Stimulated activated CD4-positive, alpha-beta T cell treated with anti-CD3 and anti-CD28 coated beads, Interleukin-1b, Interleukin-23, amount 100 ng/mL, for 1 hour (primary cell): ENCODE measurements at places on chromosomes 12 and 14.

GRCh38 chr14:101442451-101442850, 118.8 kb upstream of the DIO3 start:
- DNase-seq, result no peak

GRCh38 chr12:48296586-48297282, 54.0 kb downstream of the ZNF641 start:
- no peak for DNase-seq

DNA sequence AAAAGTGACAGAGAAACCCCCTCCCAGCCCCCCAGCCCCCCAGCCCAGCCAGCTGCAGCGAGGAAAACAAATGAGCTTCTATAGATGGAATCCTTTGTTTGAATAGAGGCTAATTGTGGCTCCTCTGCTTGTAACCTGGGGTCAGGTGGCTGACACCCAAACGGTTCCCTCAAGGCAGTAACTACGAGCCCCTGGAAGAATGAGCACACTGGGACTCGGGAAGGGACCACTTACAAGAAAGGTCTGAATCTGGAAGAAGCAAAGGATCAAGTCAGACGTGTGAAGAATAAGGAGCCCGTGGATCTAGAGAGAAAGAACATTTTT, 108.7 kb upstream of the FUT8 start:
- no peak for DNase-seq

DNA sequence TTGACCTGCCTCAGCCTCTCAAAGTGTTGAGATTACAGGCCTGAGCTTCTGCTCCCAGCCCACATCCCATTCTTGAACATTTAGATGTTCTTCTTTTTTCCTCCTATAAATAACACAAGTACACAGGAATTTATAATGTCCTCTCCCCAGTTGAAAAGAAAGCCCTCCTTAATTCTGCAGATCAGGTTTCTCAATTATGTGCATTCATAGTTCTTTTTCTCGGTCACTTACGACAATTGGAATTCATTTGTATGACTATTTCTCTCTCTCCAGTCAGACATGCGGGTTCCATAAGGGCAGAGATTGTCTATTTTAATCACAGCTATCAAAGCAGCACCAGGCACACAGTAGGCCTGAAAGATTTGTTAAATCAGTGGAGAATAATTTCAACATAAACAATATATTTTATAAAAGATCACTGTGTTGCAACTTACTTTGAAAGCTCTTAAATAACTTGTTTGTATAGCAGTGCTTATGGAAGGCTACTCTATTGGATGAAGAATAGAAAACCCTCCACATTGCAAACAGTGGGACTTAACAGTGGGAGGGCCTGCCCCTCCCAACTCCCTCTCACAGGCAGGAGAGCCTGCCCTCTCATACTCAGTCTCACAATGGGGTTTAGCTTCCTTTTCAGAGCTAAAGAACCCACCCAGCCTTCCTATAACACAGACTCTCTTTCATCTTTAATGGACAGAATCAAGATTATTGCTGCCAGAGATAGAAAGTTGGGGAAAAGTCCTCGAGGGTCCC, 84.1 kb upstream of the TRAF3 start:
- no peak for DNase-seq

- DNase-seq, result no peak
These were observed 36.0 kb upstream of the SNX6 start for GRCh38 chr14:34665785-34666435.

- DNase-seq, result no peak
These were observed 21.9 kb downstream of the CLEC9A start for GRCh38 chr12:10052193-10052913.

GRCh38 chr12:91098941-91099340, 12.4 kb downstream of the LUM start:
- no peak for DNase-seq

DNA sequence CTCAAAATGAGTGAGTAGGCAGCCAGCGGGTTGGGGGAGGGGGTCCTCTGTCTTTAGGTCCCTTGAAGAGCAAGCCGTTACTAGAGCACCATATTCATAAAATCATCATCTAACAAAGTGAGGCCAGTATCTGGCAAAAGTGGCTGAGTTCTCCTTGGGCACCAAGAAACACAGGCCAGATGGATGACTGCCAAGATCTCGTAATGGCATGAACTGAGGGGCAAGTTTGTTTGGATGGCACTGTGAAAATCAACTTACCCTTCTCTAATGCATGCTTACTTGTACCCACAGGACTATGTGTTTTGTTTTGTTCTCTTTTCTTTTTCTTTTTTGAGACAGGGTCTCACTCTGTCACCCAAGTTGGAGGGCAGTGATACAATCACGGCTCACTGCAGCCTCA, 41.6 kb downstream of the GNPTAB start:
- no peak for DNase-seq

- DNase-seq, result no peak
These were observed 87.4 kb downstream of the LRIG3 start for GRCh38 chr12:58832920-58833319.

DNA sequence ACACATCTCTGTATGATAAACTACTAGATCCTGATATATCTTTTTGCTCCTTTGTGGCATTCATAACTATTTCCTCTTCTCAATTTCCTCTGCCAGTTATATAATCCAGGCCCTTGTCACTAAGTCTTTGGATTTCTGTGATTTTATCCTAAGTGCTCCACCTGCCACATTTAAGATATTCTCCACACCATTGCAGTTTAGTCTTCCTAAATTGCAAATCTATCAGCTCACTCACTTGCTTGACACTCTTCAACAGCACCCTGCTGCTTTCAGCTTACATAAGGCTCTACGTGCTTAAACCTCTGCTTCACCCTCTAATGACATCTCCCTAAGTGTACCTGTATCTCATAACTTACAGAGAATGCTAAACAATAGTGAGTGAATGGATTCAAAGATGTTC, 1032.2 kb upstream of the SEL1L start:
- DNase-seq, result no peak

DNA sequence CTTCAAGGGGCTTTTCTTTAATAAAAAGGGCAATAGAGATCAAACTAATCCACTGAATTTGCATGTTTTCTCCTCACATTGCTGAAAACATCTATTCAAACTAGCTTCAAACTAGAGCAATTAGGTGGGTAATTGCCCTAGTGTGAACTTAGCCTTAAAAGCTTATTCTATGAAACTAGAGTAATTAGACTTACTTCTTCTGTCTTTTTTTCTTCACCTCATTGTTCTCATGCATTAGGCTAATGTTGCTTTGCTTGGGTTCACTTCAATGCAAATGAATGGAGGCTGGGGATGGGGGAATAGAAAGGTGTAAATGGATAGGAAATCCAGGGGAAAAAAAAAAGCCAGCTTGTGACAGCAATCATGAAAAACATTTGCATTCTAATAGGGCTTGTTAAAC, 414.8 kb upstream of the LMO3 start:
- no peak for DNase-seq

DNA sequence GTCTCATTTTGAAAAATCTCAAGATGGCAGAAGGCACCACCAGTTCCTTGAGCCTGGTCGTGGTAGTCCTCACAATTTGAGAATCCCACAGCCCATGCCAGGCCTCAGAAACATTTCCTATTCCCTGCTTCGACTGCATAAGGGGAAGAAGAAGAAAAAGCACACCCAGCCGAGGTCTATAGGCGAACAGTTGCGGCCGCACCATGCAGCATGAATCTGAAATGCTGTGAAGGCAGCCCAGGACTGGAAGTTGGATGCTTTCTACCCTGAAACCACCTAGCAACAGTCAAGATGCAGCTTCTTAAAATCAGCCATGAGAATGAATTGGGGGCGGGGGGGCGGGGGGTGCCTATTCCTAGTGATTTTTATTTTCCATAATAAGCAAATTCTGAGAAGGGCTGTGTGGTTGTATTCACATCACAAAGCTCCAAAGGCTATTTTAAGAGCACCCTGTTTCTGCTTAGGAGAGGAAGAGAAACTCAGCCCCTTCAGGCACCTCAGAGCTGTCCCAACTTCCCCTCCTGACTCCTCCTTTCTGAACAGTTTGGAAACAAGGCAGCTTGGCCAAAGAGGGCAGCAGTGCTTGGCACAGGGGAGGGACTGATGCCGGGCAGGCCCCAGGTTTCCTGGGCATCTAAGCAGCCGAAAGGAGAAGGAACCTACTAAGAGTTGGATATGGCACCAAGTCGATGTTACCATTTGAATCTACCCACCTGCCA, 172.5 kb upstream of the FOXN3 start:
- DNase-seq, result no peak

DNA sequence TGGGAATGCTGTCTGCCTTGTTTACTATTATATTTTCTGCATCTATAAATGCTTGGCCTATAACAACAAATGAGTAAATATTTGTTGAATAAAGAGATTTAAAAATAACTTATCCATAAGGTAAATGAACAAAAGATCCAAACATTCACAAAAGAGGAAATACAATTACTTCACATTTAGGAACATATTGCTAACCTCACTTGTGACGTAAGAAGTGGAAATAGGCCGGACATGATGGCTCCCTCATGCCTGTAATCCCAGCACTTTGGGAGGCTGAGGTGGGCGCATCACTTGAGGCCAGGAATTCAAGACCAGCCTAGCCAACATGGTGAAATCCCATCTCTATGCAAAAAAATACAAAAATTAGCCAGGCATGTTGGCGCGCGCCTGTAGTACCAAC, 25.7 kb upstream of the CKAP4 start:
- no peak for DNase-seq

GRCh38 chr12:98983647-98984046, 338.6 kb downstream of the APAF1 start:
- DNase-seq, result no peak

GRCh38 chr12:45122768-45123380, 72.0 kb upstream of the DBX2 start:
- no peak for DNase-seq

DNA sequence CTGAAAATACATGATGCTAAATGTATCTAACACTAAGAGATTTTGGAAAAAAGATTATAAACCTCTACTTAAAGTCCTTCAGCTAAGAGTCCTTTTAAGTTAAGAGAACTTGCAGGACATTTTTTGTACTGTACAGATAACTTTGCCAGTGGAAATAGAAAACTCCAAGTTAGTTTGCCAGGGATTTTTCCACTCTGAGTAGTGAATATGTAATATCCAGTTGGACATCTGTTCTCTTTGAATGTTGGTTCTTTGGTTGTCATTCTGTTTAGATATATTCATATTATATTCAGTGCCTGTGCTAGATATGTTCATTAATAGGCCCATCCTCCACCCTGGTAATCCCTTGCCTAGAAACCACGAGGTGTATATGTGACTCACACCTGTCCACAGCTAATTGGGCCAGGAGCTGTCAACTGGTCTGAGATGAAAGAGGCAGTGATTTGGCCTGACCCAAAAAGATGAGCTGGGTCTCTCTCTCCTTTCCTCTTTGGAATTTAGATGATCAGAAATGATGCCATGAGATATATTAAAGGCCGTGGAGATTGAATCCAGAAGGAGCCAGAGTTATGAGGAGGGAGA, 261.0 kb upstream of the LRIG3 start:
- no peak for DNase-seq

DNA sequence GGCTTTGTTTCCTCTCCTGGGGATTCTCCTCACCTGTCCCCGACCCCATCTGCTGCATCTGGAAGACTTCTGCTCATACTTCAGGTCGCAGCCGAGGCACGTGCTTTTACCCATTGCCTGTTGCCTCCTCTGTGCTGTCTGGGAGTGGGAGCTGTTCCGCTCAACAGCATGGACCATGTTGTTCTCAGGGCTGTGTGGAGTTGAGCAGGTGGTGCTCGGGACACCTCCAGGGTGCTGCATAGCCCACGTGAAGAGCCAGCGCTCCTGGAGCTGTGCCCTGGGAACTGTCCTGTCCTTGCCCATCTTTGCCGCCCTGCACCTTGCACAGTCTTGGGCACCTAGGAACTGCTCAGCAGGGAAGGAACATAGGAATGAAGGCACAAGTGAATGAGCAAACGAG, 62.4 kb downstream of the IQSEC3 start:
- no peak for DNase-seq
